Amygdala (tissue), 56 donors: ENCODE measurements at places on chromosomes 13 and 19.

- DNase-seq: no peak
These were observed 4.6 kb upstream of the GRAMD1A start for GRCh38 chr19:34995551-34995950.

DNA sequence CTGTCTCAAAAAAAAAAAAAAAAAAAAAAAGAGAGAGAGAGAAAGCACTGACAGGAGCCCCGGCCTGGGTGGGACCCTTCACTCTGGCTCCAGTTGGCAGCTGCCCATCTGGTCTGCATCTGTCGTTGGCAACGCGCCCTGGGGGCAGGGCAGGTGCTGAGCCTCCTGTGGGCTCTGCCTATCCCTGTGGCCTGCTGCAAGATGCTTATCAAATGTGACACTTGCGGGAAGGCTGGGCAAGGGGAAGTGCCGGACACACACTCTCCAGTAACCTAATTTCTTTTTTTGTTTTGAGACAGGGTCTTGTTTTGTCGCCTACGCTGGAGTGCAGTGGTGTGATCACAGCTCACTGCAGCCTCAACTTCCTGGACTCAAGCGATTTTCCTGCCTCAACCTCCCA lies 10.7 kb upstream of the KPTN start:
- no peak for DNase-seq

DNA sequence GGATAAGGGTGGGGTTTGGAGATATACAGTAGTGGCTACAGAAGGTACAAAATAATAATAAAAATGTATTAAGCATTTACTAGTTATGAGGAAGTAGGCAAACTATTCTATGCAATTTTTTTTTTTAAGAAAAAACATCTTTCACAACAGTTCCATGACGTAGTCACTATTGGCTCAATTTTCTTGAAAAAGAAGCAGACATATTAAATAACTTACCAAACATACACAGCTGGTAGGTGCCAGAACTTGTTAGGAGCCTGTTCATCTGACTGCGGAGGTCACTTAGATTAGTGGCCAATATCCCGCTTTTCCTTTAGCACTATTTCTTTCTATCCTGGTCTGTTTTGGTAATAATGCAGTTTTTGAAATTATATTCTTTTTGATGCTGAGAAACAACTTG lies 593.5 kb downstream of the KCTD12 start:
- DNase-seq: no peak

GRCh38 chr19:18650468-18651041 lies 13.7 kb downstream of the KLHL26 start:
- DNase-seq: no peak

GRCh38 chr19:50450369-50451222 lies 17.9 kb downstream of the MYBPC2 start:
- no peak for DNase-seq

DNA sequence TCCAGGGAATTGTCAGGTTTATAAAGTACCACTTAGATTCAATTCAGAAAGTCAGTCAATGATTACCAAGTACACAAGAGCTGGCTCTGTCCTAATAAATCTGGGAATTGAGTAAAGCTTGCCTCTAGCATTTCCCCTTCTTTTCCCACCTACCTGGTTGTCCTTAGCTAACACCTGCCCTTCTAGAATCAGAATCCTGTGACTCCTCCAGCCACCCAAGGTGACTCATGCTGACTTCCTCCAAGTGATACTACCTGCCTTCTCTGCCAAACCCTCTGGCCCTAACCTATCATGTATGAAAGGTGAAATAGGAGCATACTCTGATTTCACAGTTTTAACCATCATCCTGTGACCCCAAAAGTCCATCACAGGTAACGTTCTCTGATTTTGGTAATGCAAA lies 151.2 kb downstream of the DIAPH3 start:
- DNase-seq: no peak

DNA sequence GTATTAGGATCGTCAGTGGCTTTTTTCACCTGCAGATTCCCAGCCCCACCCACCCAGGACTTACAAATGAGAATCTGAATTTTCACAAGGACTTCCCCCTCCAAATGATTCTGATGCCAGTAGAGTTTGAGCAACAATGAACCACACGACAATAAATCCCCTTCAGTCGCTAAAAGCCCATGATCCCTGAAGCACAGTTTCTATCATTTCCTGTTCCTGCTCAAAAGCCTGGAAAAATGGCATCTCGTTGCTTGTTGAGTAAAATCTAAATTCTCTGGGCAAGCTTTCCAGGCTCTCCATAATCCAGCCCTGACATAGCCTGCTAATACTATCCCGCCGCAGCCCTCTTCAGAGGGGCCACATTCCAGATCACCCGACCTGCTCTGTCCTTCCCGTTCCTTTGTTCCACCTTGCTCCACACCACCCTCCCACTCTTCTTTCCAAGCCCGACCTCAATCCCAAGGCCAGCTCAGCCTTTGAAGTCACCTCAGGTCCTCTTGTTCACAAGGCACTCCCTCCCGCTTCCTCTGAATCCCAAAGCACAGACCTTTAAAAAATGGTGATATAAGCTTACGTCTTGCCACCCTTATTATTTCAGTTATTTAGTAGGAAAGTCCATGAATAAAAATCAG lies 67.9 kb downstream of the NUFIP1 start:
- DNase-seq: no peak

- DNase-seq: no peak
These were observed 1.9 kb downstream of the GPR18 start for GRCh38 chr13:99256283-99256682.

DNA sequence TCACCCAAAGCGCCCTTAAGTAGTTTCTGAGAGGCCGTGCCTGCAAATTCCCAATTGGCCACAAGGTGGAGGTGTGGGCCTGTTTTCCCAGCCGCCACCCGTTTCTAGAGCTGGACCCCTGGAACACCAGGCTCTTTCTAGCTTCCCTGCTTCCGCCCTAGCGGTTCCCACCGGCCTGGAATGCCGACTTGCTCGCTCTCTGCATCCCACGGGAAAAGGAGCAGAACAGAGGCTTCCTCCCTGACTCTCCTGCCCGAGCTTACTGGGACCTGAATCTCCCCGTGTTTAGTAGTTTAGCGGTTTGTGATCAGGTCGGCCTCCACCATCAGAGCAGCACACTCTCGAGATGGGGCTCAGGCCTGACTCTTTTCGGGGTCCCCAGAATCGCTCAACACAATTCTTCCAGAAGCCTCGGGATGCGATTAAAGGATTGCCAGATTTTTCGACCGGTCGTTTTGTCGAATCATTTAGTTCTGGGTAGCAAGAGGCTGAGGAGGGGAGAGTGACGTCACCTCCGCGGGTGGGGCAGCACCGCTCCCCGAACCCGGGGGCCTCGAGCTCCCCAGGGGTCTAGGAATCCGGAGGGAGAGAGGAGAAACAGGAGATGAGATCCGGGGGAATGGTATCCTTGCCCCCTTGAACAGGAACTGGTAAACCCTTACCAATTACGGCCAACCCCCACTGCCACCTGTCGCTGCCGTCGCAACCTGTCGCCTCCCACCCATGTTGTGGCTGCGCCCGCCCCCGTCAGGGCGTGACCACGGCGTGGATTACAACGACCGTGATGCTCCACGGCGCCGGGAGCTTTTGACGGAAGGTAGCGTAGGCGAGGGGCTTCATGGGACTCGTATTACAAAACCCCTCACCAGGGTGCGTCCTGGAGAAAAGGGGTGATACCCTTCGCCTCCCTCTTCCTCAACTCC lies 8.0 kb downstream of the NAPSA start:
- DNase-seq: peak; percentile 77

GRCh38 chr19:13958043-13958442 lies 5.7 kb downstream of the DCAF15 start:
- DNase-seq: no peak

GRCh38 chr19:5953030-5953589 lies 24.8 kb downstream of the RANBP3 start:
- no peak for DNase-seq

- no peak for DNase-seq
These were observed 557.2 kb downstream of the DCT start for GRCh38 chr13:93922063-93922855.

DNA sequence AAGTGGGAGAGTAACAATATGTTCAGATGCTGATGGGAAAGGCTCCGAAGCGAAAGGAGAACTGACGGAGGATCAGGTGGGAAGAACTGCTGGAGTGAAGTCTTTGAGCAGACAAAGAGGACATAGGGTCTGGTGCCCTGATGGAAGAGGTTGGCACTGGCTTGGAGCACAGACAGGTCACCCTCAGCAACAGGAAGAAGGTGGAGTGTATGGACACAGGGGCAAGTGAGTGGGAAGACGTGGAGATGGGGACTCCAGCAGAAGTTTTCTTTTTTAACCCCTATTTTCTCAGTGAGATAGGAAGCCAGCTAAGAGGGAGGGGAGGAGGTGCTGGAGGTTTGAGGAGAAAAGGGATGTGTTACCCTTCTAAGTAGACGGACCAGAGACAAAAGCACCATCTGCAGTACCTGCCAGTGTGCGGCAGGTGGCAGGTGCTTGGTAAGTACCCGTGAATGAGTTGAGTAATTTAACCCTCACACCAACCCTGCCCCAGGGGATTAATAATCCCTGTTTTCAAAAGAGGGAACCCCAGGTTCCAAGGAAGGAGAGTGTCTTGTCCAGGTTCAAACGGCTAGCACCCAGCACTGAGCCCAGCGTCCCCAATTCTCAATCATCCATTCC lies 11.2 kb downstream of the HAS1 start:
- DNase-seq: no peak

GRCh38 chr19:39871362-39871761 lies 25.2 kb upstream of the FBL start:
- DNase-seq: no peak

- no peak for DNase-seq
These were observed 28.8 kb upstream of the MCF2L start for GRCh38 chr13:112940236-112940635.

DNA sequence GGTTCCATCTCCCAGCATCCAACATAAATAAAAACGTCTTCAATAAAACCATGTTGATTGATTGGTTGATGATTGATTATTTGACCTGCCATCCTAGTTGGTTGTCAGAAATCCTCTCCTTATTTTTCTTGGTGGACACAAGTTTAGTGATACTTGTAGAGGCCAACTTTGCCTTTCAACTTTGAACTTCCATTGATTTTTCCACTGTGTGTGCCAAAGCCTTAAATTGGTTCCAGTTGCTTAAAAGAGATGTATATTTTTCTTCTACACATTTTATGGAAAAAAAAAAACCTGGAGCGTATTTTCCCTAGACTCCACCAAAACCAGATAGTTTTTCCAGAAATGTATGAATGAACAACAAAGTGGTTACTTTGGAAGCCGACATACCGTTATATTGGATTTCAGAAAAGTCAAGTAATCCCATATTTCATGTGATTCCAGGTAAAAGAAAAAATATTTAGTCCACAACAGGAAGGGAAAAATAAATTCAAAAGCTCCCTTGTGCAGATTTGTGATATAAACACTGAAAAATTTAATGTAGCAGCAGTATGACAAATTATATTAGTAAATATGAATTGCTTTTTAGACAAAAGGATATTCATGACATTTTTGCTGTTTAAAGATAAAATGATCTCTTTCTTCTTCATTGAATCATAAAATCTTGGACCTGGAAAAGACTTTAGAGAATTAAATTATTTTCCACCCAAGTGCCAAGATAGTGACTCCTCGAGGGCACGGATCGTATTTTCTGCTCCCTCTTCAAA lies 85.2 kb downstream of the MBNL2 start:
- DNase-seq: no peak

- no peak for DNase-seq
These were observed 26.4 kb downstream of the CYSLTR2 start for GRCh38 chr13:48679941-48680680.

DNA sequence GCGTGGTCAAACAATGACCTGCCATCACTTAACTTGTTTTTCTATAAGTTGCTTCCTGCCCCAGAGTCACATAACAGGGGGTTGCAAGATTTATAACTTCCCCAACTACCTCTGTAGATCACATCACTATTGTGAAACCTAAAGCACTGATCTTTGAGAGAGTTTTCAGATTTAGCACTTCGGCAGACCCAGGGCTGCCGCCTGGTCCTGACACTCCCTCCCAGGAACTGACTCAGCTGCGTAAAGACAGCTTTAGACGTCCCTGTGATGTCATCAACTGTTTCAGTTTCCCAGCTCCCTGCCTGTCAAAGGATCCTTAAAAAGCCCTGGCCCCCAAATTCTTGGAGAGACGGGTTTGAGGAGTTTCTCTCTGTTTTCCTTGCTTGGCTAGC lies 33.3 kb downstream of the IGFL2 start:
- DNase-seq: no peak

DNA sequence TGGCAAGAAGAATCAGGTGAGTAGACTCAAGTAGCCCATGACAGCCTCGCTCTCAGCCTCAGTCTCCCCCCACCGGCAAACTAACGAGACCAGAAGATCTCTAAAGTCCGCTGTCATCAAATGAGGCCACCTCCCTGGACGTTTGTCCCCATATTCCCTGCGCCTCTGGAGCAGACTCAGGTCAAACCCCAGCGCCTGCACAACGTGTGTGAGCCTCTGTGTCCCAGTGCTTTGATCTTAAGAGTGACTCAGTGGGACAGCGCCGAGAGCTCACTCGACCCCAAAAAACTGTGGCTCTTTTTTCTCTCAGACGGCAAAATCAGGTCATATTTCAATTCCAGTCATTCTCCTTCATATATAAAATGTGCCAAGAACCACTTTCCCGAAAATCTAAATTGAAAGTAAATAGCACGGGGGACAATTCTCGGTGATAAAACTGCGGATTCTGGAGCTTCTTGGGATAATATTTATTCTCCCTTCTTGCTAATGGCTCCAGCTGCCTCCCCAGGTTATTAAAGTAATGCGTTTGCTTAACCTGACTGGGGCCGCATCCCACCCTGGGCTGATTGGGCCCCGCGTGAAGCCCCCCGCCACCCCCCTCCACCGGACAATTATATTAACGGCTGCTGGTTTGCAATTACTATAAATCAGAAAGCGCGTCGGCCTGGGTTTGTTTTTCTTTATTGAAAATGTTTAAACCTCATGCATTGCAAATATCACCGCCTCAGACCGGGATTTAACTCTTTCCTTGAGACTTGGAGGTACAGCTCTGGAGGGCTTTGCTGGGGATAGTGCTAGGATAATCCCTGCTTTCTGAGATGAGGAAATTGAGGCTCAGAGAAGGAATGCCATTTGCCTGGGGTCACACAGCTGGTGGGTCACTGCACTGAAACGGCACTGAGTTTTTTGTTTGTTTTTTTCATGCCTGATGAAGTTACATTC lies 37.5 kb upstream of the ZNRF4 start:
- no peak for DNase-seq

DNA sequence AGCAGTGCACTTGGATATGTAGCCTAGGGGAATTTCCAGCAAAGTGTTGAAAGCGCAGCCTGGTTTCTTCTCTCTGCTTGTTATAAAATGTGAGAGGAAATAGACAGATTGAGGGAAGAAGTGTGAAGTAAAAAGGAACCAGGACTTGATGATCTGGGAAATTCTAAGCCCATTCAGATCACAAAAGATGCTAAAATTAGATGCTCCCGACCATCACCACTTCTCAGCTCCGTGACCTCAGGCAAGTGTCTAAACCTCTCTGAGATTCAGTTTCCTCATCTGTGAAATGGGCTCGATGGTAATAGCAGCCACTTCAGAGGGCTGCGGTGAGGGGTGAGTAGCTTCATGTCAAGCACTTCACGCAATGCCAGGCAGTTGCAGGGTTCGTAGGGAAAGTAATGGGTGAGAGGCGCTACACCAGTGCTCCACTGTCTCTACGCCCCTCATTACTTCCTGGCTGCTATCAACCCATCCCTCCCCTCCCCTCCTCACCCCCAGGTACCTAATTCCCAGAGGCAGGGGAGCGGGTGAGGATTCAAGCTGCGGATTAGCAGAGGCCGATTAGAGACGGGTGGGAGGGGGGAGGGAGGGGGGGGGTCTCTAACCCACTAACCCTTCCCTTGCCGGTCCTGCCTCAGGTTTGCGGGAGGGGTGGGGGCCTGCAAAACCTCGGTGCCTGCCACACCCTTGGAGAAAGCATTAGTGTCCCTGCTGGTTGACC lies 9.0 kb upstream of the NFIC start:
- no peak for DNase-seq
